ENCODE measurements at places on chromosomes 6 and 20.

DNA sequence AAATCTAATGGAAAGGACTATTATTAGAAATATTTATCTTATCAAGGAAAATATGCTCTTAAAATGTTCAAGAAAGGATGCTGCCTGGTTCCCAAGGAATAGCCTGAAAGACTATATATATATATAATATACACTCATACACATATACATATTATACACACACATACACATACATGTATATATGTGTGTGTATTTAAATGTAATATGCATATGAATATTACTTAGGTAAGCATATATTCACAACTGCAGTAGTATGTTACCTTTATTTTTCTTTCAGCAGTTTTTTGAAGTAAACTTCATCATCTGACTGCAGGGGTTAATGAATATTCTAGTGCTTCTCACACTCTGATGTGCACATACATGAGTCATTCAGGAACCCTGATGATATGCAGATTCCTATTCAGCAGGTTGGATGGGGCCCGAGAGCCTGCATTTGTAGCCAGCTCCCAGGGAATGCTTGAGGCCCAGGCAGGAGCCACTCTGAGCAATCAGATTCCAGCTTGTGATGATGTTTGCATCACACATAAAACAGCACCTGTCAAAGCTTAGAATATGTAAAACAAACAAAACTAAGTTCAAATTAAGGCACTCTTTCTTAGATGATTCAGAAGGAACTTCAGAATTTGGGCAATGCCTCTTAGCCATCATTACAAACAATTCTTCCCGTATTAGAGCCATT, 16.1 kb downstream of the MYLK4 start:
- DNase-seq, result no peak

GRCh38 chr6:16698997-16699868, 62.0 kb downstream of the ATXN1 start:
- DNase-seq, result no peak

- no peak for DNase-seq
These were observed 56.8 kb downstream of the KCNS1 start for GRCh38 chr20:45044084-45044573.

DNA sequence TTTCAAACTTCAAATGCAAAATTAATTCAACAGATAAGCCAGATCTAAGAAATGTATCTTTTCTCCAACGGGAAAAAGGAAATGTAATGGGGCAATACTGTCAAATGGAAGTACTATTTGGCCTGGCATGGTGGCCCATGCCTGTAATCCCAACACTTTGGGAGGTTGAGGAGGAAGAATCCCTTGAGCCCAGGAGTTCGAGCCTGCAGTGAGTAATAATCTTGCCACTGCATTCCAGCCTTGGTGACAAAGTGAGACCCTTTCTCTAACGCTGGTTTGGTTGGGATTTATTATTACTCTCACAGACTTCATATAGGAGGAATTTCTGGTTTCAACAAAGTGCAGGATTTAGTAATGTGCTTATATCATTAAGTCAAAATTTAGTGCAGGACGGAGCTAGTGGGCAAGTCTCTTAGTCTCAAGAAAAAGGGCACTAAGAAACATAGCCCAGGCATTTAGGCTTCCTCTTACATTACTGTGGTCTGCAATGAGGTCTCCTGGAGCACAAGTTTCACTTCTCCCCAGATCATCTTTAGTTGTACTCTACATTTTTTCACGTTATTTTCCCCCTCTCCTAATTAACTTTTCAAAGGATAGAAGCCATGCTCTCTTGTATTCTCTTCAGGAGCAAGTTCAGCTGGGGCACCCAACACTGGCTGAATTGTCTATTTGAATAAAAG, 23.1 kb downstream of the TRIM27 start:
- no peak for DNase-seq

DNA sequence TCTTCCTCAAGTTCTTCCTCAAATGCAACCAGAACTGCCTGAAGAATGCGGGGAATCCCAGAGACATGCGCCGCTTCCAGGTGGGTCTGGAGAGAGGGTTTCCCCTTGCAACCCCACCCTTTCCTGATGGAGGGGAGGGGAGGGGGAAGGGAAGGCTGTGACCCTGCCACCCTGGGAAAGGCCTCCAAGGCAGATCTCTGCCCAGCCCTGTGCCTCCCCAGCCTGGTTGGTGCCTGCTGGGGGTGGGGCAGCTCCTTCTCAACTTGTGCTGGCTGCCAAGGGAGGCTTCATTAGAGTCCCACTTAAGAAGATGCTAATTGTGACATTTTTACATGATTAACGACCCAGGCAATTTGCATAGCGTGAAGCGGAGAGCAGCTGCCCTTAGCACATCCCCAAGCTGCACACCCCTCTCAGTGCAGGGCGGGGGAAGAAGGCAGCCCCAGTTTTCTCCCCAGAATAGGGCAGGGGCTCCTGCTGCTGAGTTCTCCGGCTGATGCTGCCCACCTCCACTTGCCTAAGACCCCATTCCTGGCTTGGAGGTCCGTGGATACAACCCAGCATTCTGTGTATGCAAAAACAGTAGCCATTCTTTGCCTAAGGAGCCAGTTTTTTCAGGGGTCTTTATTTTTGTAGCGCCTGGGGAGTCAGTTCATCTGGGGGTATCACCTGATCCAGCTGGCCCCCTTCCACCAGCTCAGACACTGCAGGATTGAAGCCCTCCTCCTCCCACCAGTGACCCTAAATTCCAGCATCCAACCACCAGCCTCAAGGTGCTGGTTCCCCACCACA, 51.7 kb downstream of the CPXM1 start:
- DNase-seq, result no peak

DNA sequence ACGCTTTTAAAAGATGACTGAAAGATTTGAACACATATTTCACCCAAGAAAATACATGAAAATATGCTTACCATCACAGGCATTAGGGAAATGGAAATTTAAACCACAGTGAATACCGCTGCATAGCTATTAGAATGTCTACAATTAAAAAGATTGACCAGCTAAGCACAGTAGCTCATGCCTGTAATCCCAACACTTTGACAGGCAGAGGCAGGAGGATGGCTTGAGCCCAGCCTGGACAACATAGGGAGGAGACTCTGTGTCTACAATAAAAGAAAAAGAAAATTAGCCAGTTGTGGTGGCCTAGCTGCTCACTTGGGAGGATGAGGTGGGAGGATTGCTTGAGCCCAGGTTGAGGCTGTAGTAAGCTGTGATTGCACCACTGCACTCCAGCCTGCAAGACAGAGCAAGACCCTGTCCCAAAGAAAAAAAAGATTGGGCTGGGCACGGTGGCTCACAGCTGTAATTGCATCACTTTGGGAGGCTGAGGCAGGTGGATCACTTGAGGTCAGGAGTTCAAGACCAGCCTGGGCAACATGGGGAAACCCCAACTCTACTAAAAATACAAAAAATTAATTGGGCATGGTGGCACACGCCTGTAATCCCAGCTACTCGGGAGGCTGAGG, 163.7 kb upstream of the AKAP12 start:
- no peak for DNase-seq

GRCh38 chr6:148915810-148916209, 169.0 kb downstream of the UST start:
- DNase-seq, result no peak

GRCh38 chr6:144730088-144730645, 445.0 kb downstream of the UTRN start:
- no peak for DNase-seq

GRCh38 chr20:35757098-35757705, 14.6 kb upstream of the PHF20 start:
- DNase-seq, result no peak

DNA sequence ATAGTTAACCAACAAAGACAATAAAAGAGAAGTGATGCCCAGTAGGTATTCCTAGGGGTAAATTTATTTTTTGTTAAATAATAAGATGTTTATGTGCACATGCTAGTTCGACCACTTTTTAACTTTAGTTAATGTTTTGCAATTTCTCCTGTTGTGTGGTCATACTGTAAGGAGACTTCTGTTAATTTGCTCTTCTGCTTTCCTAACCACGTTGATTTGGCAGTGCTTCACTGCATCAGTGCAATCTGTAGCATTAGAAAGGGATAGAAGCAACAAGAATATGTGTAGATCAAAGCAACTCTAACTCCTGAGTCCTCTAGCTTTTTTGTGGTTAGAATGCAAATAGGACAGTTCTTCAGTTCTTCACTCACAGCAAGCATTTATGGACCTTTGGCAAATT, 13.9 kb downstream of the MYB start:
- DNase-seq, result no peak

DNA sequence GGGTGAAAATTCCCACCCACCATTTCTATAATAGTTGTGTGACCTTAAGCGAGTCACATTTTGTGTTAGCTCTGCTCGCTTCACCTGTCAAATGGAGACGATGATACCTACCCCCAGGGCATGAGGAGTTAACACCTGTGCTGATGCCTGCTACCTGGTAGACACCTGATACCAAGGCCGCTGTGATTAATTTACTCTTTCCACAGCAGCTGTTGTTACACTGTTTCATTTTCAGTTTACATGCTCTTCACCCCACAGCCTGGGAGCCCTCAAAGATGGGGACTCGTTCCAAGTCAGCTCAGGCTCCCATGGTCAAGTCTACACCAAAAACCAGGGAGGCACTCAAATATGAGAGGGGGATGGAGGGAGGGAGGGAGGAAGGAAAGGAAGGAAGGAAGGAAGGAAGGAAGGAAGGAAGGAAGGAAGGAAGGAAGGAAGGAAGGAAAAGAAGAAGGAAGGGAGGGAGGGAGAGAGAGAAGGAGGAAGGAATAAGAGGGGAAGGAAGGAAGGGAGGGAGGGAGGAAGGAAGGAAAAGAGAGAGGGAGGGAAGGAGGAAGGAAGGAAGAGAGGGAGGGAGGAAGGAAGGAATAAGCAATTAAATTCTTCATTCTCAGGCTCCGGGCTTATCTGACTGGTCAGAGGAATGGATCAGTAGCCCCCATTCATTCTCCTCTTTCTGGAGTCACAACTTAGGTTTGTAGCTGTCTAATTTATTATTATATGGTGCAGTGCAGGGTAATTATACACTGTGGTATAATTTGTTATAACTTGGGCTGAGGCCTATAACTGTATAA, 40.9 kb downstream of the PDYN start:
- no peak for DNase-seq

GRCh38 chr6:40713002-40713719, 126.0 kb upstream of the LRFN2 start:
- DNase-seq, result no peak

- DNase-seq, result no peak
These were observed 203.3 kb downstream of the BCAS1 start for GRCh38 chr20:53866794-53867740.

- no peak for DNase-seq
These were observed 178.7 kb downstream of the ATXN1 start for GRCh38 chr6:16582446-16583143.

GRCh38 chr6:107616775-107617174, 126.9 kb downstream of the SOBP start:
- DNase-seq, result no peak

GRCh38 chr20:23090147-23090546, 4.0 kb upstream of the CD93 start:
- DNase-seq, result no peak

- DNase-seq, result no peak
These were observed 42.5 kb downstream of the PREX1 start for GRCh38 chr20:48785256-48785655.

DNA sequence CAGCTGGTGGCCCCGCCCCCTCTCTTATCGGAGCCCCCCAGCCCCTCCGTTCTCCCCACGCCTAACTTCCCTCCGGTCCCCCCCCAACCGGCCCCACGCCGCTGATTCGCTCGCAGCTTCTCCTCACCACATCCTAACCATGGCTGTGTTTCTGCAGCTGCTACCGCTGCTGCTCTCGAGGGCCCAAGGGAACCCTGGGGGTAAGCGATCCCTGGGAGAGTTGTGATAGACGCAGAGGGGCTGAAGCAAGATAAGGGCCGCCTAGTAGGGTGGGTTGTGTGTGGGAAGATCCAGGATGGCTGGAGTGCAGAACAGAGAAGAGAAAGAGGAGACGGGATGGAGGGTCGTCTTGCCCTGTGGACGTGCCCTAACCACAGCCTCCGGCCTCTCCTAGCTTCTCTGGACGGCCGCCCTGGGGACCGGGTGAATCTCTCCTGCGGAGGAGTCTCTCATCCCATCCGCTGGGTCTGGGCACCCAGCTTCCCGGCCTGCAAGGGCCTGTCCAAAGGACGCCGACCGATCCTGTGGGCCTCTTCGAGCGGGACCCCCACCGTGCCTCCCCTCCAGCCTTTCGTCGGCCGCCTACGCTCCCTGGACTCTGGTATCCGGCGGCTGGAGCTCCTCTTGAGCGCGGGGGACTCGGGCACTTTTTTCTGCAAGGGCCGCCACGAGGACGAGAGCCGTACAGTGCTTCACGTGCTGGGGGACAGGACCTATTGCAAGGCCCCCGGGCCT, at the start of gene MPIG6B:
TSS of gene MPIG6B (plus strand) at position 129 of the 735 bp plus-strand sequence. CDS start at position 140, 11 bp downstream.
- no peak for DNase-seq

DNA sequence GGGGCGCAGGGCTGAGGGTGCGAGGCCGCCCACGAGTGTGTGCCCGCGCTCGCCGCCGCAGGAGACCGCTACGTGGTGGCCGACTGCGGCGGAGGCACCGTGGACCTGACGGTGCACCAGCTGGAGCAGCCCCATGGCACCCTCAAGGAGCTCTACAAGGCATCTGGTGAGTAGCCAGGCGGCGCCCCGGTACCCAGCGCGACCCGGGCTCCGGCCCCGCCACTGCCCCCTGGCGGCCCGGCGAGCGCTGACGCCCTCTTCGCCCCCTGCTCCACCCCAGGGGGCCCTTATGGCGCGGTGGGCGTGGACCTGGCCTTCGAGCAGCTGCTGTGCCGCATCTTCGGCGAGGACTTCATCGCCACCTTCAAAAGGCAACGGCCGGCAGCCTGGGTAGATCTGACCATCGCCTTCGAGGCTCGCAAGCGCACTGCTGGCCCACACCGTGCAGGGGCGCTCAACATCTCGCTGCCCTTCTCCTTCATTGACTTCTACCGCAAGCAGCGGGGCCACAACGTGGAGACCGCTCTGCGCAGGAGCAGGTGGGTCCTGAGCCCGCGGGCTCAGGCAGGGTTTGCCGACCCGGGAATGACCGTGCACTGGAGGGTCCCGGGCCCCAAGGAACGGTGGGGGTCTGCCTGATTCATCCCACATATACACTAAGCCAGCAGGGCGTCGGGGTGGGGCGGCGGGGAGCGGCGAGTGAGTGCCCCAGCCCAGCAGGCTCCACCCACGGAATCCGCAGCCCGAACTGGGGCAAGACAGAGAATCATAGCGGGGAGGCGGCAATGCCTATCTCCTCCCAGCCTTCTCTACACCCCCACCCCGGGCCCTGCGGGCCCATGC, 17.4 kb downstream of the HSPA12B start:
- no peak for DNase-seq

DNA sequence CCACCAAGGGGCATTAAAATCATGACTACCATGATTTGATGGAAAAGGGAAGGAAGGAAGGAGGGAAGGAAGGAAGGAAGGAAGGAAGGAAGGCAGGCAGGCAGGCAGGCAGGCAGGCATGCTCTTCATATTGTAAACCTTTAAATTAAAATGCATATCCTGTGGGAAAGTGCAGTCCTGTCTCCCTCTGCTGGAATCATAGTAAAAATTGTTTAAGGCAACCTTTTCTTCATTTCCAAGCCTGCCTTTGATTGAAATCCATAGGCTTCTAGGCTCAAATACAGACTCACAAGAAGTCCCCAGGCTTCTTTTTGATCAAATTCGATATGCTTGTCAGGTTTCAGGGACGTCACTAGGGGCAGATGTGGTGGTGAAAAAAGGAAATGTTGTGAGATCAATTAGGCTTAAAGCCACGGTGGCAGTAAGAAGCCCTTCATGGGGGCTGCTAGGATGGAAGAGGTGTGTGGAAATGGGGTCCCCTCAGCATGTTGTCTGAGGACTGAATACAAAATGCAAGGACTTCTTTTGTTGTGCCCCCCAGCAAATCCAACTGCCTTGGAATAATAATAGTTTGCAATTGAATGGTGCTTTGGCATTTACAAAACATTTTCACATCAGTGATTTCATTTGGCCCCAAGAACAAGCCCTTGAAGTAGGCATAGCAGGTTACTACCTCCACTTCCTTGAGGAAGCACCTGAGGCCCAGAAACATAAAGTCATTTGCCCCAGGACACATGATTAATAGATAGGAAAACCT, 25.6 kb upstream of the GABRR1 start:
- DNase-seq, result no peak

All from breast epithelium (tissue), 4 donors.